ENCODE measurements at places on chromosomes 11 and 22.

- no peak for DNase-seq
Observed at GRCh38 chr11:97610000-97610399, 1220.2 kb downstream of the JRKL start.

DNA sequence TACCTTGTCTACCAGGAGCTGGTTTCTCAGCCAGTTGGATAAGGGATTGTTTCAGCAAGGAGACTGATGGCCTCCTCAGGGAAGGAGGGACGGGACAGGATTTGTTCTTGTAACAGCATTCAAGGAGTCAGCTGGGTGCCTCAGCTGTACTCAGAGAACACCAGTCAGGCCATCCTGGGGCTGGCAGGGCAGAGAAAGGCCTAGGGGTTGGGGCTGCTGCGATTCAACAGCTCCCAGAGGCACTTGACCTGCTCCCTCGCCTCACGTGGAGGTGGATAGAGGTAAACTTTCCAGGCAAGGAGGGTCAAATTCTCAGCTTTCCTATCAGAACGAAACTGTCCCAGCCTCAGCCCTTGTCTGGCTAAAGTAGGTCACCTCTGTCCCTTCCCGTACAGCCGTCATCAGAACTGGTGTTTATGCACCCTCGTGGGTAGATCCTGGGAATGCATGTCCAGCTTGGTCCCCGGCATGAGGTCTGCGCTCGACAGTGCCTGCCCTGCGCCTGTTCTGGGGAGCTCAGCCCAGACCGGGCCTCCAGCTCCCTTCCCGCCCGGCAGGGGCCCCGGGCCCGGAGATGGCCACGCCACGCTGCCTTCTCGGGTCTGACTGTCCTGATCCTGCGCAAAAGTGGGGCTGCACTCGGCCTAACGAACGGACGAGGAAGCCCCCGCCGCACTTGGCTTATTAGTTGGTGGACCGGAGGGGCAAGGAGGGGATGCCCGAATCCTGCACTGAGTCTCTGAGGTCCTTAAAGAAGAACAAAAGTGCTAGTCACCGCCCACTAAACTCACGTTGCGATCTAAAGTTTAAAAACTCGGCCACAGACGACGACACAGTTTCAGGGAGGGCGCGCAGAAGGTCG, 762 bp upstream of the CCDC134 start:
- peak; percentile 57 for DNase-seq

DNA sequence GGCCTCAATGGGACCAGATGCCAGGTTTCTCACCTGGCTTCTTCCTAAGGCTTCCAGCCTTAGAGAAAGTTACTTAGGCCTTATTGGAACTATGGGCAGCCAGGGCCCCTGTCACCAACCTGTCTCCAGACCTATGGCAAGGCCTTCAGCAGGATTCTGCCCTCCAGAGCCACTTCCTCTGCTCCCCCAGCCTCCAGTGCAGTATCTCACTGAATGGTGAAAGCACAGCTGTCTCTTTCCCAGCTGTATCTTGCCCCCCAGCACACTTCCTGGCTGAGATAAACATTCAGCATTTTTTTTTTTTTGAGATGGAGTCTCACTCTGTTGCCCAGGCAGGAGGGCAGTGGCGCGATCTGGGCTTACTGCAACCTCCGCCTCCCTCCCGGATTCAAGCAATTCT, 1.5 kb downstream of the SLC2A11 start:
- no peak for DNase-seq

DNA sequence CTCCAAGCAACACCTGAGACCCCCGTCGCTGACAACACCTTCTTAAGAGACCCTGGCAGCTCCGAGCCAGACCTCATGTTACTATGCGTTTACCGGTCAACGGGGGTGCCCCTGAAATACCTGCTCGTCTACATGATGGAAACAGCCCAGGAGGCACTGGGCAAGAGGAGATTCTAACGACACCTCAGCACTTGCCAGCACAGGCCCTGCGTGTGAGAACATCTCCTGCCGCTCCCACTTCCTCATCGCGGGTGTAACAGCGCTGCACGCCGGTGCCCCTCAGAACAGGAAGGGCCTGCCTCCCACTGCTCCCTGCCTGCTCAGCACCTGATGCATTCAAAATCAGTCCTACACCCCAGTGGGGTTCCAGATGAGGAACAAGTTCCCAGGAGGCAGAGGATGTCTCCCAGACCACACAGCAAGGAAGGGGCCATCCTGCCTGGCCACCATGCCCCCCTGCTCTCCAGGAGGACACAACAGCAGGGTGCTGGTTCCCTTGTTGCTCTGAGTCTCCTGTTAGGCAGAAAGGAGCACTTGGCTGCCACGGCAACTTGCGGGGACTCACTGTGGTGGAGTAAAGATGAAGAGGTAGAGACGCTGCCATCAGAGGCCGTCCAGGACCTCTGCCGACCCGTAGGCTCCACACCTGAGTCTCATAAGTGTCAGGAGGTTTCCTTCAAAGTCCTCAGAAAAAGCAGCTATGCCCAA, 2.1 kb downstream of the TOLLIP start:
- DNase-seq: no peak

GRCh38 chr11:73233211-73233610, 15.1 kb downstream of the P2RY2 start:
- DNase-seq: no peak

DNA sequence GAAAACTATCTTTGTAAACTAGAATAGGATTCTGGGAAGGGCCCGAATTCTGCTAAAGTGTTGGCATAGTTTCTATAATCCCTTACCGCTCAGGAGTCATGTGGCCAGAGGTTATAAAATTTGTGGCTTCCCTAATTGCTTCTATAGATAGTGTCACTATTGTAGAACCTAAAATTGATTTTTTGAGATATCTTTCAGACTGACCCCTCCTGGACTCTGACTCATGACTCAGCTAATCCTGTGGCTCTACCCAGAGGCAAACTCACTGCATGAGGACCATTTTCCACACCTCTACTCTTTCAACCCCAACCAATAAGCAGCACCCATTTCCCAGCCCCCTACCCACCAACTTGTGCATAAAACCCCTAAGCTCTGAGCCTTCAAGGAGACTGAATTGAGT, 61.8 kb upstream of the PRSS23 start:
- DNase-seq: no peak

DNA sequence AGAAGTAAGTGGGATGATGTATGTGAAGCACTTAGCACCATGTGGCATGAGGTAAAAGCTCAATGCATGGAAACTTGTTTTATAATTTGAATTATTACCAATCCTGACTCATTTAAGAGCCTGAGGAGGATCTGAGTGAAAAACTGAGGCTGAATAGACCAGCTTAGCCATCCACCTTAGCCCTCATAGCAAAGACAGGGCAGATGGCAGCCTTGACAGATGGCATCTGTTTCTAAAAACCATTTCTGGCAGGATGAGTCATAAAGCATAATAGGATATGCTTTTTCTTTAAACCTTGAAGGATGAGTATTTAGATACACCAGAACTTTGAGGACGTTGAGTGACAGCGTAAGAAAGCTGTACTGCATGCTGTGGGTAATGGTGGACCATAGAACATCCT, 61.0 kb upstream of the NAV2 start:
- DNase-seq: no peak

GRCh38 chr11:124890683-124891372, 6.8 kb downstream of the ROBO4 start:
- no peak for DNase-seq

DNA sequence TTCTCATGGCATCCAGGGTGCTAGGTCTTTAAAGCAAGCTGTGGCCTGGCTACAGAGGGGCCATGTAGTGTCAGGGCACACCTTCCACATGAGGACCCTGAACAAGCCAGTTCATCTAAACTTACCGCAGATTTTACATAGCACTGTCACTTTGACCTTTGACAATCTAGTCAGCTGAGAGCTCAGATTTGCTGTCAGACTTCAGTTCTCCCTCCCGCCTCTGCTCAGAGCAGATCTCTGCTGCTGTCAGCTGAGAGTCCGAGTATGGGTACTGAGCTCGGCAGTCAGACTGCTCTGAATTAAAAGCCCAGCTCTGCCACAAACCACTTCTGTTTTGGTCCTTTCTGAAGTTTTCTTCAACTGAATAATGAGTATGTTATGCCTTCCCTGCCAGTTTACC, 507.1 kb downstream of the SOX6 start:
- DNase-seq: no peak

- no peak for DNase-seq
Observed at GRCh38 chr22:41600976-41601375, 11.3 kb upstream of the PMM1 start.

- DNase-seq: no peak
Observed at GRCh38 chr11:113278925-113279324, 35.5 kb upstream of the TTC12 start.

GRCh38 chr22:44894321-44894720, 115.5 kb downstream of the PHF21B start:
- no peak for DNase-seq

DNA sequence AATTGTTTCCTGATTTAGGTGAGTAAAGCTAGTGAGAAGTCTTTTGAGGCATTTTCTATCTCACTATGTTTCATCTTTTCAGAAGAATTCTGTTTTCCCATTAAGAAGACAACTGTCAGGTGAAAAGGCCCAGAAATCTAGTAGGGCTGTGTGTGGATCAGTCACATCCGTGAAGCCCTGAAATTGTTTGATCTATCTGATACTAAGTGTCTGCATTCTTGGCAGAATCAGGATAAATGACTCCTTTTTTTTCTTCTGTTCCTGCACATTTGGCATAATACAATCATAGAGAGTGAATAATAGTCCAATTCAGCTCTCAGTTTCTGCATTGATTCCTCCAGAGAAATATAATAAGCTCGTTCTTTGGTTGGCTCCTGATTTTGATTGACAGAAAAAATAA, 208.3 kb downstream of the NAV2 start:
- no peak for DNase-seq

- no peak for DNase-seq
Observed at GRCh38 chr11:122240638-122241037, 124.6 kb upstream of the BLID start.

- DNase-seq: no peak
Observed at GRCh38 chr22:18109410-18110193, 1.0 kb upstream of the TUBA8 start.

DNA sequence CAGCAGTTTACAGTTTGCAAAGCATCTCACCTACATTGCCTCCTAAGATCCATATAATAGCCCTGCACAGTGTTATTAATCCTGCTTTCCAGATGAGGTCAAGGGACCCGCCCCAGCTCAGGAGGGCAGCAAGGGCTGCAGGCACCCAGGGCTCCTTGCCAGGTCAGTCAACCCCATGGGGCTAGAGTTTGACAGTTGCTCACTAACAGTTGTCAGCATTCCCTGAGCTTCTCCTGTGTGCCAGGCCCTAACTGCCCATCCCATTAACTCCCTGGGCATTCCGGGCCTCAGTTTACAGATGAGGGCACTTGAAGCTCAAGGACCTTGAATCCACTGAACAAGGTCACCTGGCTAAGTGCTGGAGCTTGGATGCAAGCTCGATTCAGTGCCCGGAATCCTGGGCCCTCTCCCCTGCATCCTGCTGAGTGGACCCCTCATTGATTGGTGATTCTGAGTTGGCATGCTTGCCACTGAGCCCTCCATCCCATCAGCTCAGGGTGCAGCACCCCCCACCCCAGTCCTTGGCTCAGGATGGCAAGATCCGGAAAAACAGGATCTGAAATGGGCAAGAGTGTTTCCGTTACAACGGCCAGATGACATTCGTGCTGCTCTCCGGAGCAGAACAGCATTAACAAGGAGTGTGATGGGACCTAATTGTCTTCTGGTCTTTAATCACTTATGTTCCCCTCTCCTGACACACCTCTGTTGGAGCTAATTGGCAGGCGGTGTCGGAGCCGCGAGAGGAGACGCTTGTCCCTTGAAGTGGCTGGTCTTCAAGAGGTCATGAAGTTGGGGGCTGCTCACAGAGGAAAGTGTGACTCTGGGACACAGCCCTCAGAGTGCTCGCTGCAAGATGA, 87.4 kb upstream of the SHISAL1 start:
- DNase-seq: no peak

DNA sequence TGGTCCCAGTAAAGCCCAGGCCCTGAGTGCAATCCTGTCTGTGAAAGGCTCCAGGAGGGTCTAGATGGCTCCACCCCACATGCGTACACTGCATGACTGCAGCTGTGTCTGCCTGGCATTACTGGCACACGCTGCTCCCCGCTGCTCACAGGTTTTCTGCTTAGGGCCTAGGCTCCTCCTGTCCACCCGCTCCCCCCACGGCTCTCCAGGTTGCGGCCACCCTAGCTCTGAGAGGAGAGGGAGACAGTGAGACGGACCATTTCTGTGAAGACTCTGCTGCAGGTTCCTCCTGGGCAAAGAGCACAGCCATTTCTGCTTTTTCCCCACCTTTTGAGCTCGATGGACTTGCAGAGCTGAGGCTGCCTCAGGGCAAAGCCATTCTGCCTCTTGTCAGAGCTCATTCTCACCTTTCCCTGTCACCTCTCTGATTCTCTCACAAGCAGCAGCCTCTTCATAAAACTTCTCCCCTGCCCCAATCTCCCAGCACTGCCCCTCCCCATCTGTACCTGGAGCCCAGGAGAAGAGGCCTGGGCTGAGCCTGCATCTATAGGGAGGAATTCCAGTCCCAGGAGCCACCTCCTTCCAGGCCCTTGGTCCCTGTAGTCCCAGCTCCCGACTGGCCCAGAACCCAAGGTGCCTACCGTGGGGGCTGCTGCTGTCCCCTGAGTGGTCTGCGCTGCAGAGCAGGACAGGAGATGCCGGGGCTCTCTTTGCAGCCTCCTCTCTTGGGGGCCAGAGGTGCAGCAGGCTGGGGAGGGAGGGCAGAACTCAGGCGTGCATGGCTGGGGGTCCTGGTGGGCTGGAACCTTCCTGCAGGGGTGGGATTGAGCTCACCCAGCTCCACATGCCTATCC, 433.7 kb upstream of the B3GAT1 start:
- DNase-seq: no peak

DNA sequence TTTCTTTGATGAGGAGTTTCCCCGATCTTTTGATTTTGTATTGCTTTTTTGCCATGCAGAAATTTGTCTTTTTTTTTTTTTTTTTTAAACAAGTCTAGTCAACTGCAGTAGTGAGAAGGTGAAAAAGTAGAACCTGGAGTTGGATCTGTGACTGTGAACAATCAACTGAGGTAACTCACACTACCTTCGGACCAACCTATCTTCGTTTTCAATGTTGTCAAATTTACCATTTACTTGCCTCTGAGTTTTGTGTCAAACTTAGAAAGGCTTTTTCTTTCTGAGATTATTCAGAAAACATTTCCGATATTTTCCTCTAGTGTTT, 20.5 kb downstream of the KLHL22 start:
- no peak for DNase-seq

DNA sequence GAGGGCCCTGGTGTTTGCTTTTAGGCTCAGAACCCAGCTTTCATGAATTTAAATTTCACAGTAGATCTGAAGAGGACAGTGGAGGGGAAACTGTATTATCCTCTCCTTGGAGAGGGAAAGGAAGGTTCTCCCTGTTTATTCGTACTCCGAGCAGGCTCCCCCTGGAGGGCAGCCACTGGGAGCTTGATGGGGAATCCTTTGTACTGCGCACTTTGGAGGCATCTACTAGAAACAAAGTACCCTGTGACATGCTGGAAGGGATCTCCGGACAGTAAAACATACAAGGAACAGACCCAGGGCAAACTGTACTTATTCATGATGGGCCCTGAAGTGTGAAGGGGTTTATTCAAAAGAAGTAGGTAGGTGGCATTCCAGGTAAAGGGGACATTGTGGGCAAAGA, 27.2 kb downstream of the NAV2 start:
- DNase-seq: no peak

- no peak for DNase-seq
Observed at GRCh38 chr11:22774716-22775115, 54.9 kb downstream of the SVIP start.
